ENCODE measurements at places on chromosomes 13 and 19.

DNA sequence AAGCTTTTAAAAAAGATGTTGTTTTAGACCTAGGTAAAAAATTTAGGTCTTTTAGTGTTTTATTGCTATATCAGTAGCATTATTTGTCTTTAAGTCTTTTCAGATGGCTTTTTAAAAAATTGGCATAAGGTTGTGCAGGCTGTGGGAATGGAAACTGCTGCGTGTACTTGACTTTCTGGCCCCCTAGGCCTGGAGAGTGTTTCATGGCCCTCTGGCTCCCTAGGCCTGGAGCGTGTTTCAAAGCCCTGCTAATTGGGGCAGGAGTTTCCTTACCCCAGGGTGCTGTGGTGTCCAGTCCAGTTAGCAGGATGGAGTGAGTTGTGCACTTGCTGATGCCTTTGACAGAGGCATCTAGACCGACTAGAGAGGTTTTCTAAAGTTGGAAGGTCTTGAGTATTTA is 23.8 kb downstream of the PRAM1 start:
- DNase-seq = no peak

- no peak for DNase-seq
Observed at GRCh38 chr19:32921624-32922023, 50.1 kb downstream of the CEP89 start.

DNA sequence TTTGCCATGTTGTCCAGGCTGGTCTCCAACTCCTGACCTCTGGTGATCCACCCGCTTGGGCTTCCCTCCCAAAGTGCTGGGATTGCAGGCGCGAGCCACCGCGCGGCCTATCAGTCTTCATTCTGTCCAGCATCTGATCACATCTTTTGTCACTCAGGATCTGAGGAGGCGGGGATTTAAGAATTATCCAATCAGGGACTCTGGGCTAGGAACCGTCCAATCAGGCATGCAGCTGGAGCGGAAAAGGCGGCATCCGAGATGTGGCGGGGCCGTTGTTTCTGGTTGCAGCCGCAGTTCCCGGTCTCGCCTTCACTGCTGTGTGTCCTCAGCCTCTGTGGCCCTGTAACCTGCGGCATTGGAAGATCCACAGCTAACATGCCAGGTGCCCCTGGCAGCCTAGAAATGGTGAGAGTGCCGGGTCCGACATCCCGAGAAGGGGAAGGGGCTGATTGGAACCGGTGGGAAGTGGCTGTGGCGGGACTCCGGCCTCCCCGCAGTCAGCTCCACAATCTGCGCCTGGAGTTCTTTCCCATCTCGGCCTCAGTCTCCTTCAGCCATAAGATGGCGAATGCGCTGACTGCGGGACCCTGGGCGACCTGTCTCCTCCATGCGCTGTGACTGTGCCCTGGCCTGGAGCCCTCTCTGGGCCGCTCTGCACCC is at the start of gene ZNF729:
ZNF729 (plus strand) TSS at position 291 of the 660 bp plus-strand sequence; CDS start at position 376, 85 bp downstream.
- DNase-seq = no peak

- no peak for DNase-seq
Observed at GRCh38 chr13:99033814-99034213, 56.0 kb upstream of the DOCK9 start.

- DNase-seq = peak; percentile 92
Observed at GRCh38 chr19:55460670-55461258, 678 bp downstream of the ISOC2 start.

- no peak for DNase-seq
Observed at GRCh38 chr13:112229445-112229844, 146.7 kb upstream of the SPACA7 start.

DNA sequence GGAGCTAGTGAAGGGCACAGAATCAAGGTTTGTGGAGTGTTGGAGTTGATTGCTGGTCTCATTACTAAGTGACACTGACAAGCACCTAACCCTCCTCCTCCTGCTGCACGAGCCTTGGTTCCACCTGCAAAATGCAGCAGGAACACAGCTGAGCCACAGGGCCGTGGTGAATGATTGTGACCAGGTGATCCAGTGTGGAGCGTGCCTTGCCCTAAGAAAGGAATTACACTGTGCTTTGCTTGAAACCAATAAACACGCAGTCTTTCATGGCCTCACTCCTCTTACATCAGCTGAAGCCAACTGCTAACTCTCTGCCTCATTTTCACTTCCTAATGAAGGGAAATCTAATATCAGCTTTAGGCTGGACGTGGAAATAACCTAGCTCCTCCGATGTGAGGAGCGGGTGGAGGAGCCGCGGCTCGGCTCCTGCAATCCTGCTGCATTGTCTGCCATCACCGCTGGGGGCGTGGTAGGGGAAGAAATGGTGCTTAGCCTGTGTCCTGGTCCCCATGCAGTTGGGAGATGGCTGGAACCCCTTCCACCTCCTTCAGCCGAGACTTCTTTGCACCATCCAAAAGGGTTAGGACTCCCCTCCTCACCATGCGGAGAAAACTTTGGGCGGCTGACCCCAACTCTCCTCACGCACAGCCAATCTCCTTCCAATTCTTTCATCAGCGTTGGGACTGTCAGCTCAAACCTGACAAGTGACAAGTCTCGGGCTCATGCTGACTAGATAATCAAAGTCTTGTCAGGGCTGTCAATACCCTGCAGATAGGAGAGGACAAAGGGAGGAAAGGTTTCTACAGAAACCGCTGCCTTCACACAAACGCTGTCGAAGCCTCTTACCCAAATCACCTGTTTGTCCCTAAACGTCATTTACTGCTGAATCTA is 427.9 kb downstream of the ZNF536 start:
- DNase-seq = peak; percentile 90

GRCh38 chr13:113029487-113030258 is 60.7 kb downstream of the MCF2L start:
- DNase-seq = no peak

DNA sequence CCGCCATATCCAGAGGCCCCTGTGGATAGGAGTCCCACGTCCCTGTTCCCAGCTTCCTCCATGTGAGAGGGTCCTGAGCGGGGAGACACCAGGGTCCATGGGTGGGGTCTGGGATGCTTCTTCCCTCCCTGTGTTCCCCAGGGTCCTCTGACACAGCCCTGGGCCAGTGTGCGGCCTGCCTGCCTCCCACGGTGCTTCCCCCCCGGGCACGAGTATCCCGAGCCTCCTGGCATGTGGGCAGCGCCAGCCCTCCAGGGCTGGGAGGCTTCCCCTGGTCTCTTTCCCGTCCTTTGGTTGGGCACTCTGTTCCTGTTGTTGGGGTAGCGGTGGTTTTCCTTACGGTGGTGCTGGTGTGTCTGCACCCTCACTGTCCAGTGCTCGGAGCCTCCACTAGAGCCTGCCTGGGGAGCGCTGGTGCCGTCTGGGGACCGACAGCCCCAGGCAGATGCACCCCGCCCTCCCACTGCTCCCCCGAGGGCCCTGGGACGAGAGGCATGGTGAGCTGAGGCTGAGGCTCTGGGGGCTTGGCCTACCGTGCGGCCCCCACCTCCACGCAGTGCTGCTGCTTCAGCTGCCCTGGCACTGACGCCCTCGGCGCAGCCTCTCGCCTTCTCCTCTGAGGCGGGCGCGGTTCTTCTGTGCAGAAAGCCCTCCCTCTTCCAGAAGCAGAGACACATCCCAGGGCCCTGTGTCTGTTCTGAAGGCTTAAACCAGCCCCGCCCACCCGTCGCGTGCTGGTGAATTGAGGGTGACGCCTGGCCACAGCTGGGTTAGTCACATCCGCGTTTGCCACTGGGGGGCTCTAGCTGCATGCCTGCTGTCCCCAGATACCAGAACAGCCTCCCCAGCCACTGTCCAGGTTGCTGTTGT is 27.9 kb downstream of the PLEKHJ1 start:
- peak; percentile 72 for DNase-seq

DNA sequence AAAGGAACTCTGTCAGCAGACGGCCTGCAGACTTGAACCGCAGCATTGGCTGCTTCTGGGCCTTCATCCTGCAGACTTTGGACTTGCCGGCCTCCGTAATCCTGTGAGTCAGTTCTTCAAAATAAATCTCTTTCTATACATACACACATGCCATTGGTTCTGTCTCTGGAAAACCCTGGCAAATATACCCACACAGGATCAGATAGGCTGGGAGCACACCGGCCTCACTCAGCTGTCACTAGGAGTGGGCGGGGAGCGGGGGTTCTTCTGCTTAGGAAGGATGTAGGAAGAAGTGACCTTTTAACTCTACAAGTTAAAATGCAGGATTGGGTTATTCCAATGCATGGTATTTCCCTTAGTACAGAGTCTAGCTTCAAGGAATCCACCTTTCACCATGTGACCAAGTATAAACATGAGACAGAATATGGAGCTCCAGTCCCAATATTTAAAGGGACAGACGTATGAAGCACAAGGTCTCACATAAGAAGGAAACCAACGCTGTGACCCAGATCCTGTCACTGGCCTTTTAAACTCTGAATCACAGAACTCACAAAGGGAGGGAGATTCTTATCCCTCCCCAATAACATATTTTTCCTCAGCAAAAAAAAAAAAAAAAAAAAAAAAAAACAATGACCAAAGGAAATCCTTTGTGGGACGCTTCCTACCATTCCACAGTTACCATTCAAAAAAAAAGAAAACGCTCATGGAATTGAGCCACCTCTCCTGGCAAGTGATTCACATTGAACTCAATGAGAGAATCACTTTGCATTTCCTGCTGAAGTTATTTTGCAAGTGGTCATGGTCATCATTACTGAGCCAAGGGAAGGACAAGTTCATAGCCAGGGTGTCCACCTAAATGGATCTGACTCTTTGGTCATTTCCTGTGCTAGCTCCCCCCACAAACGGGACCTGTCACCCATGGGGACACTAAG is 352.9 kb downstream of the FOXO1 start:
- no peak for DNase-seq

DNA sequence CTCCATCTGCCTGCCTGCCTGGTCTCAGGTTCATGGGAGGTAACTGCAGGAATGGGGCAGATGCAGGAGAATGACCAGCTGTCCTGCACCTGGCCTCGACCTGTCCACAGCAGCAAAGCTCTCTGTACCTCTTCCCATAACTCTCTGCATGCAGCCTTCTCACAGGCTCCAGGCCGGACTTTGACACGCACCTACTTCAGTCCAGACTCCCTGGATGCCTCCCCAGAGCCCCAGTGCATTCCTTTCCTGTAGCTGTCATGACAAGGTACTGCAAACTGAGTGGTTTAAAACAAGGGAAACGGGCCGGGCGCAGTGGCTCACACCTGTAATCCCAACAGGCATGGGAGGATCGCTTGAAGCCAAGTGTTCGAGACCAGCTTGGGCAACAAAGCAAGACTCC is 3.3 kb downstream of the NANOS2 start:
- DNase-seq = no peak

- DNase-seq = no peak
Observed at GRCh38 chr13:30148171-30148754, 159.1 kb downstream of the KATNAL1 start.

DNA sequence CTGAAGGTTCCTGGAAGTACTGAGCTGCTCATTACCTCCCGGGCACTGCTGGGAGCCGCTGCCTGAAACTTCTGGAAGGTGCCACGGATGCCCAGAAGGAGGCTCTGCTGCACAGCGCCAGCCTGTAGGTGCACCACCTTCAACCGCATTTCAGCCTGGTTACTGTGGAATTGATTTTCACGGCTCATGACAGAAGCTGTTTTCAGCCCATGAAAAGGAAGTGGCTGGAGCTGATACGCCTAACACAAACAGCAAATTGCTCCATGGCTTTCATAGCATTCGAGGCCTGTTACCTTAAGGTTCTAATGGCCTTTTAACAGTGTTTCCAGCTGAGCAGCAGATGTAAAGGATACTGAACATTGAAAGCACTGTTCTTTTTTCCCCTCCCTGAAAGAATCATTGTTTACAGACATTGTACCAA is 22.0 kb downstream of the GPC6 start:
- no peak for DNase-seq

DNA sequence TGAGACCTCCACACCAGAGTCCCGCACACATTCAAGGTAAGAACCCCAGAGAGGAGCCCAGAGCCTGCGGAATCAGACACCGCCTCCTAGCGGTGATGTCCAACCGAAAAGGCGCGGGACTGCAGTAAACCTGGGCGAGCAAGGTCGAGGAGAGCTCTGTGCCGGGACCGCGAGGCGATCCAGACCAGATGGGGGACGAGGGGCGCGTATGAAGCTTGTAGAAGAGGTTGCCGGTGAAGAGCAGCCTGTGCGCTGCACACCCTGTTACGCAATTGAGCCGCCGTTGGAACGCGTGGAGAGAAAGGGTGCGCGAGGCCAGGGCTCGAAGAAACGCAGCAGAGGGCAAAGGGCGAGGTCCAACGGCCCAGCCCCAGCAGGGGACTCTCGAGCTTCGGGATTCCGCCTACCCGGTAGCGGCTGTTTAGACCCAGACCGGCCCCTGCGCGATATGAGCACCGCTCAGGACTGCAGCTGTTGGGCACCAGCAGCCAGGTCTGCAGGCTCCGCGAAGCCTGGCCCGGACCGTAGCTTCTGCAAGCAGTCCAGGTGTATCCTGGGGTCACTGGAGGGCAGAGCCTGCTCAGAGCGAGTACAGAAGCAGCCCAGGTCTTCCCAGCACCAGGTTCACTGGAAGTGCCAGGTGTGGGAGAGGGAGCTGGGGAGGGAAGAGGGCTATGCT is 65.9 kb upstream of the ZNF599 start:
- DNase-seq = peak; percentile 56

DNA sequence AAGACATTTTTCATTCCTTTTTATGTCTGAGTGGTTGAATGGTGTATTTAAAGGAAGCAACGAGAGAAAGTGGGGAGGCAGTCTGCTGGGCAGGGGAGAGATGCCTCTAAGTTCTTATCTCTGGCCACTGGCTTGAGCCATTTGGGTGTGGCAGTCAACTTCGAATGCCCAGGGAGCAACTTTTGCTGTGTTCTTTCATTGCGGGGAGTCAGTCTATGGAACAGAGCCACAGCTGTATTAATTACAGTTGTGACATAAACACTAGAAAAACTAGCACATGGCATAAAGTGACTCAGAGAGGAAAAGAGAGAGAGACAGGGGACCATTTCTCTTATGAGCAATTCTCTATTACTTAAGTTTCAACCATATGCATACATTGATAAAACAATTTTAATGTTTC is 40.4 kb upstream of the PDCD5 start:
- no peak for DNase-seq

DNA sequence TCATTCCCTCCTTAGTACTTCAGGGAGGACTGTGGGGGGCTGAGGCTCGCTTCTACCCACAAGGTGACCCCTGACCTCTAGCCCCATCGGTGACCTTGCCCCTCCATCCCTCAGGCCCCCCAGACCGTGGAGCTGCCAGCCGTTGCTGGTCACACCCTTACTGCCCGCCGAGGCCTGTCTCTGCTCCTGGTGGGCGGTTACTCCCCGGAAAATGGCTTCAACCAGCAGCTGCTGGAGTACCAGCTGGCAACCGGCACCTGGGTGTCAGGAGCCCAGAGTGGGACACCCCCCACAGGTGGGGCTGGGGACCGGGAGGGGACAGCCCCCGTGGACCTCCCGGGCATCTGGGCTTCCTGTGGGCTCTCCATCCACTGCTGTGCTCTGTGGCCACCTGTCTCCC is 31.9 kb downstream of the MEGF8 start:
- DNase-seq = no peak

- no peak for DNase-seq
Observed at GRCh38 chr13:63455938-63456337, 2040.3 kb upstream of the PCDH20 start.

Data from H1 (cell line).